ENCODE measurements at places on chromosomes 11 and 22.

DNA sequence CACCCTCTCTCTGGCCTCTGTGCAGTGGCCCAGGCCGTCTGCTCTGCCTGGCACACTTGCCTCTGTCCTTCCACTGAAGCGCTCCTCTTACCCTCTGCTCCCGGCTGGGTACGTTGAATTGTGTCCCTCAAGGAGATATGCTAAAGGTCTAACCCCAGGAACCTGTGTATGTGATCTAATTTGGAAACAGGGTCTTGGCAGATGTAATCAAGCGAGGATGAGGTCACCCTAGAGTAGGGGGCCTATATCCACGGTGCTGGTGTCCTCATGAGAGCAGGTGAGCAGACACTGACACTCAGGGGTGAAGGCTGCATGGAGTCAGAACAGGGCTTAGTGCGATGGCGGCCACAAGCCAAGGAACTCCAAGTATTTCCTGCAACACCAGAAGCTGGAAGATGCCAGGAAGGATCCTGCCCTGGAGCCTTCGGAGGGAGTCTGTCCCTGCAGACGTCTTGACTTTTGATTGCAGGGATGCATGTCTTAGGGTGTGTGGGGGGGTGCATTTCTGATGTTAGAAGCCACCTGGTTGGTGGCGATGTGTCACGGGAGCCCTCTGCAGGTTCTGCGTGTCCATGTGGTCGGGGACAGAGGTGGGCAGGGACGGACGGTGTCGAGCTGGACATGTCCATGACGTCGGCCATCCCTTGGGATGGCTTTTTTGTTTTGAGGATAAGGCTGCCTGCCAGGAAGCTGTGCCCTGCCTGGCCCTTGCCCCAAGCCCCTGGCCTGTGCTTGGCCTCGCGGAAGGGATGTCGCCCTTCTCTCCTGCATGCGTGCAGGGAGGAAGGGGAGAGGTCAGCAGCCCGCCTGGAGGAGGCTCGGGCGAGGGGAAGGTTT is 68.6 kb downstream of the LRP5 start:
- DNase-seq = no peak

GRCh38 chr11:133271206-133271605 is 261.1 kb downstream of the OPCML start:
- DNase-seq = no peak

DNA sequence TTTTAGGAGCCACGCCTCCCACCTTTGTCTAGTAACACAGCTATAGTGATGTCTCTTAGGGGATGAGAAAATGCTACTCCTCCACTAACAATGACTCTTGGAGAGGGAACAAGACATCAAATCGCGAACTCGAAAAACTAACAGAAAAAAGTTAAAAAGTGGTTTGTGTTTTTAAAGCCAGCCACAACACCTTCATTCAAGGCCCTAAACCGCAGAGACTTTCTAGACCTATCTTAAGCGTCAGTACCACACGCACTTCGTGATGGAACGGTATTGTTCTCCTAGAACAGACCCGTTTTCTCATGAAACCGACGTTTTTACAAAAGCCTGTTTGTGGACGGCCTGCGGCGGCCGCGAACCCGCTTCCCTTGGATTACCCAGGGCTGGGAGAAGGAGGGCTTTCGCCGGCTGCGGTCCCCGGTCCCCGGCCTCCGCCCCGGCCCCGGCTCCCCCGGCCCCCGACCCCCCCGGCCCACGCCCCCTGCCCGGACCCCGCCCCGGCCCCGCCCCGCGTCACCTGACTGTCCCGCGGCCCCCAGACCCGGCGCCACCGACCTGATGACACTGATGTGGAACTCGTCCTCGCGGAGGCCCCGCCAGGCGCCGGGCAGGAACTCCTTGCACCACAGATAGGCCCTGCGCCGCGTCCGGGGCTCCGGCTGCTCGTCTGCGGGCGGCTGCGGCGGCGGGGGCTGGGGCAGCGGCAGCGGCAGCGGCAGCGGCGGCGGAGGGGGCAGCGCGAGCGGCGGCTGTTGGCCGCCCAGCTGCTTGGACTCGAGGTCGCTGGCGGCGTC is 718 bp downstream of the CHKA start:
- DNase-seq = peak; percentile 46

DNA sequence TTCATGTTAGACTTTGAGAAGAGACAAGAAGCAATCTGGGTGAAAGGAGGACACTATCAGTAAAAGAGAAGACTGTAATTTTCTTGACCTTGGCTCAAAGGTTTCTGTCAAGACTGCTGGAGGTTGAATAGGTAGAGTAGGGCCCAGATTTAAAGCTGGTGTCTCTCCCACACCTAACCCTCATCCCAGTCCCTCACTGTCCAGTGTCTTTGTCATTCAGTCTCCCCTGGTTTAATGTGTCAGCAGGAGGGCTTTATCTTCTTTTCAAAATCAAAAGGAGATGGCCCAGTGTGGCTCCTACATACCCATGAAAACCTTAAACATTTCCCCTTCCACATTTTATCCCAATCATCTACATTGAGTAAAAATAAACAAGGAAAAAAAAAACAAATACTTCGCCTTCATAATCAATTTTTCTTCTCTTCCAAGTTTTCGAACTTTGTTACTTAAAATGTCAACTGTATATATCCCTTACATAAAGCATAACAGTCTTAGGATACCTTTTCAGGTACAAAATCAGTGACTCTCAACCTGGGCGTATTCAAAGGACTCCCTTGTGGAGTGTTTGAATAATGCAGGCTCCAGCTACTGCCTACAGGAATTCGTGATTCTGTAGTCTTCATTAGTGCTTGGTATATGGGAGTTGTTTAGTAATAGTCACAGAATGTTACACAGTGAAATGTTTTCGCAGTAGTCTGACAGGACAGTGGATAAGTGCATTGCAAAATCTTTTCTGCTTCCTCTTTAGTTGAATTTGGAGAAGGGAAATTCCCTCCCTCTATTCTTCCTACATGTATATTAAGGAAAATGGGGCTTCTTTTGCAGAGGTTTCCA is 87.2 kb downstream of the FAT3 start:
- DNase-seq = no peak

DNA sequence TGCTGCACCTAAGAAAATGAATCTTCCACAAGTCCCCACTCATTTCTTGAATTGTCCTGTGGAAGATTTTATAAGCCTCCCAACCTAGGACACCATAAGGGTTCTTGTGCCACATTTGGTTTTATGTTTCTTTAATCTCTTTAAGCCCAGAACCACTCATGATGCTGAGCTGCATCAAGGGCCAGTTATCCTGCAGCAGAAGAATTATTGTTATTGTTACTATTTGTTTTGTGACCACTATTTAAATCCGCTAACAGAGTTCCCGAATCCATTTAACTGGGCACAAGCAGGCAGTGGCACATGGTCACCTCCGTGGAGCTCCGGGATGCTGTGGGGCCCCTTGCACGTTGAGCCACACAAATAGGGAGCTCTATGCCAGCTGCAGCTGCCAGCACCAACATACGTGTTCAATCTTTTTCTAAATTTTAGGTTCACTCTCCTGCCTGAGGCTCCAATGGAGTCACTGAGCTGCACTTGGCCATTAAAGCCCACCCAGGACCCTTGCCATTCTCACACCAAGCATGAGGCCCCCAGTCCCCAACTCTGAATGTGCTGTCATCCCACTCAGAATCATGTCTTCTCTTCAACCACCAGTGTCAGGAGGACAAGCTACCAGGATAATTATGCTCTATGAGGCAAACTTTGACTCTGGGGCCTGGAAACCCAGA is 60.6 kb downstream of the DGCR2 start:
- DNase-seq = no peak

DNA sequence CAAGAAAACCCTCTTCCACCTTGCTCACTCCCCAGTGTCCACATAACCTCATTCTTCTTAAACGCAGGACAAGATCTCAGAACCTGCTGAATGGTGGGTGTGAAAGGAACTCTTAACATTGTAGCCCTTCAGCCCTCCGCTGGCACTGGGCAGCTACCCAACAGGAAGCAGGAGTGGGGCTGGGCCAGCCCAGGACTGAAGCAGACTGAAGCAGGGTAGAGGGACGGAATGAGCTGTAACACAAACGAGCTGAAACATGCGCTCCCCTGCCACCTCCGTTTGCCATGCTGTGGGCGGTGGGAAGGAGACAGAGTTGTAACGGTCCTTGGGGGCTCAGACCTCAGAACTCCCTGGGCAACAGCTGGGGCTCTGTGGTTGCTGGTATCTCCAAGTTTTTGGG is 23.6 kb downstream of the NPAT start:
- DNase-seq = no peak

DNA sequence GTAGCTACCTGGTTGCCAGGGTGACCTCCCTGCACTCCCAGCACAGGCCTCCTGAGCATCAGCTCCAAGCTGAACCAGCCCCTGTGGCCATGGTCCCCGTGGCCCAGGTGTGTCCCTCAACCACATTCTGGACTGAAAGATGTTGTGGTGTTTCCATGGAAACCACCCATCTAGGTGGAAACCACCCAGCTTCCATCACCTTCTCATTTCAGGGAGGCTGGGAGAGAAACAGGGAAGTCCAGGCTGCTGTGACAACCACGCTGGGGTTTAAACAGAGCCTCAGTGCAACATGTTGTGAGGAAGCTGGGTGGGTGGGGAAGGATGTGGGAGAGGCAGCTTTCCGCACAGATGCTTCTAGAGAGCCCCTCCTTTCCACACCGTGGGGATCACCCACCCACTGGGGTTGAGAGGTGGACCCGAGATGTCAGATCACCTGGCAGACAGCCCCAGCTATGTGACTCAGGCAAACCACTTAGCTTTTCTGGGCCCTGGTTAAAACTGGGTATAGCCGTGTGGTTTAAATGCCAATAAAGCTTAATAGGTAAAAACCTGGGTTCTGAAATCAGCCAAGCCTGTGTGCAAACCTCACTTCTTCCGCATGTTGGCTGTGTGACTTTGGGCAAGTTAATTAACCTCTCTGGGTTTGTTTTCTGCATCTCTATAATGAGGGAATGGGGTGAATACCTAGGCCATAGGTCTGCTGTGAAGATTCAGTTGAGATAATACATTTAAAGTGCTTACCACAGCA is 46.4 kb downstream of the CD82 start:
- no peak for DNase-seq

DNA sequence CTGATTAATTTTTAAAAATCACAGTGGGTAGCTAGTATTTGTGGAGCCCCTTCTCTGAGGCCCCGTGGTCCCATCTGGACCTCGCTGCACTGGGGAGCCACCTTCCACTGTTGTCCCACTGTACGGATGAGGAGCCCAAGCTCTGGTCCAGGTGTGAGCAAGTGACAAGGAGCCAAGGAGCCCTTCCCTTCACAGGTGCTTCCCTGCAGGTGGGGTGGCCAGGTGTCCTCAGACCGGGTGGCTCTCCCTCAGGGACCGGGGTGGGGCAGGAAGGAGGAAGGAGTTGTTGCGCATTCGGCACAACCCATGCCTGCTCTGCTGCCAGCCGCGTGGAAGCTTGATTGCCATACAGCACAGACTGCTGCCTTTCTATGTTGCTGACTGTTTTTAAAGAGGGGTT is 10.4 kb upstream of the SEPTIN5 start:
- DNase-seq = no peak

DNA sequence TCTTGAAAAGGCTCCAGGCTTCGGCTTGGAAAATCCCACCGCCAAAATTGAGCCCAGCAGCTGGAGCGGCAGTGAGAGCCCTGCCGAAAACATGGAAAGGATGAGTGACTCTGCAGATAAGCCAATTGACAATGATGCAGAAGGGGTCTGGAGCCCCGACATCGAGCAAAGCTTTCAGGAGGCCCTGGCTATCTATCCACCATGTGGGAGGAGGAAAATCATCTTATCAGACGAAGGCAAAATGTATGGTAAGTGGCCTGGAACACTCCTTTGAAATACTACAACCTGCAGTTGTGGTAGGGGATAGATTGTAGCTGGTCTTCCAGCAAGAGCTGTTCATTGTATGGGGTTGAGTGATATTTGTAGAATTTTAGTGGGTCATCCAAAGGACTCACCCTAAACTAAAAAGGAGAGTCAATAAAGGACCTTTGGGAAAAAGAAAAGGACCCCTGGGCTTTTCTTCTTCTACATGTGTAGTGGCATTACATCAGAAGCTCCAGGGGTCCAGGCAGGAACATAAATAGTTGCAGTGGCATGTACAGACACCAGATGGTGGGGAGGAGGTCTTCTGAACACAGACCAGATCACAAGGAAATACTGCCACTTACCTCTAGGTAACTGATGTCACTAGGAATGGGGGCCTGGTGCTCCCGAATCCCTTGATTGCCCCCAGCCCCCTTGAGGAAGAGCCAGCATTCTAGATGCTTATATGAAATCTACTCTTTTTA is 90.1 kb downstream of the TEAD1 start:
- peak; percentile 14 for DNase-seq

- no peak for DNase-seq
Measured at GRCh38 chr11:19433367-19433766, 192.6 kb upstream of the E2F8 start.

GRCh38 chr11:100546714-100547113 is 140.4 kb upstream of the ARHGAP42 start:
- DNase-seq = peak; percentile 31

- no peak for DNase-seq
Measured at GRCh38 chr11:24615451-24616160, 118.8 kb downstream of the LUZP2 start.

DNA sequence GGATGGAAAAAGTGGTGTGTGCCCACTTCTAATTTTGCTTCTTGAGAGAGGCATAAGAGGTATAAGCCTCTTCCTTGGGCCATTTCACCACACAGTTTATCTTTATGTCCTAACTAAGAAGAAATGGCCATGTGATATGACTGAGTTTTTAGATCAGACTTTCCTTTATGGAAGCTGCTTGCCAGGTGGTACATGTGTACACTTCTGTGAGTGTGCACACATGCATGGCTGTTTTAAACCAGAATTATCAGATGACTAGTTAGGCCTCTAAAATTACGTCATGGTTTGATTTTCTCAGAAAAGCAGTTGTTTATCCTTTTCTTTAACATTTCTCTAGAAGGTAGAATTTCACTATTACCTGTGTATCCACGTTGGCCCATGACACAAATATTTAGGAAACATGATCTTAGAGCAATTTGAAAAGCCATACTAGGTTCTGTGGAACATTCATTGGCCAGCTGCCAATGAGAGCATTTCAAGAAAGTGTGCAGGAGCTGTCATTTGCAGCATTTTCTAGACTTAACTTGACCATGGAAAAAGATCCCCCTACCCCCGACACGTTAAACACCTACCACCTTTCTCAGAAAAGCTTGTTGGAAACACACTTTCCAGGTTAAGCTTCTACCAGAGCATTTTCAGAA is 109.2 kb upstream of the GAL start:
- no peak for DNase-seq

- DNase-seq = no peak
Measured at GRCh38 chr11:70265341-70265740, 5.1 kb upstream of the PPFIA1 start.

- DNase-seq = no peak
Measured at GRCh38 chr11:119622454-119623143, 106.4 kb downstream of the NECTIN1 start.

GRCh38 chr11:48341466-48341865 is 16.7 kb downstream of the OR4C3 start:
- DNase-seq = no peak

DNA sequence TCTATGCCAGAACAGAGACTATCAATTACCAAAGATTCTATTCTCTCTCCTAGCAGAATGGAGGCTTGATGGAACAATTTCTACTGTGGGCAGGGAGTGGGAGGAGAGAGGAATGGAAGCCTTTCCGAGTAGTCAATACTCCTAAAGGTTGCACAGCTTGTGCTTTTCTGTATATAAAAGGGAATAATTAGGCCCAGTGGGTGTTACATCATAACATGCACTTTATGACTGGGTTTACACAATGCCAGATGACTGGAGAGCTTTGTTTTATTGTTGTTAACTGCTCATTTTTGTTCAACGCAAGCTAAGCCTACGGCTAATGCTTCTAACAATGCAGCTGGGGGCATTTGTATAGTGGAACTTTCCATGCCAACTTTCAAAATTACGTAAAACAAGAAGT is 2237.9 kb upstream of the RAG2 start:
- DNase-seq = no peak
